ENCODE measurements at places on chromosomes 5 and 9. TPM values are rescaled to one million over a fixed set of nuclear protein-coding genes. Genes with fewer than 3 reads are reported as not detected.

The EGFLAM gene
- total RNA-seq: 2.5 TPM

The FBP2 gene
- total RNA-seq: not detected

DNA sequence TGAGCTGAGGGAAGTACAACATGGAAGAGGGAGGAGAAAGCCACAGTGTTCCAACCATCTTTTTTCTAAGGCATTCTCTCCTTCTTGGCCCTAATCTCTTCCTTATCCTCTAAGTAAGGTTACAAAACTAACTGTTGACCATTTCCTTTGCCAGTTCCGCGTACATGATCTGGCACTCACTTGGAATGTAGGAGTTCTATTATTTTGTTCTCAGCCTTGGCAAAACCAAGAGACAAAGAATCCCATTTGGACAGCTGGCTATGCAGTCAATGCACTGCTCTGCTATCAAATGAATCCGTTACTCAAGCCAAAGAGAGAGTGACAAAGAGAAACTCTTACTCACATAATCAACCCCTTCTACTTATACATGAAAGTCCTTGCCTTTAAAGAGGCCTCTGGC lies 410.3 kb downstream of the DTWD2 start:
- no peaks in the 10 kb centered on the region for H3K27me3 ChIP-seq
- DNase-seq: no peak
- no peaks in the 10 kb centered on the region for H3K4me1 ChIP-seq

GRCh38 chr5:147930769-147931168 lies 24.4 kb upstream of the C5orf46 start:
- no peak overlapping the region for H3K27ac ChIP-seq
- no peaks in the 10 kb centered on the region for H3K36me3 ChIP-seq
- no peaks in the 10 kb centered on the region for H3K27me3 ChIP-seq

DNA sequence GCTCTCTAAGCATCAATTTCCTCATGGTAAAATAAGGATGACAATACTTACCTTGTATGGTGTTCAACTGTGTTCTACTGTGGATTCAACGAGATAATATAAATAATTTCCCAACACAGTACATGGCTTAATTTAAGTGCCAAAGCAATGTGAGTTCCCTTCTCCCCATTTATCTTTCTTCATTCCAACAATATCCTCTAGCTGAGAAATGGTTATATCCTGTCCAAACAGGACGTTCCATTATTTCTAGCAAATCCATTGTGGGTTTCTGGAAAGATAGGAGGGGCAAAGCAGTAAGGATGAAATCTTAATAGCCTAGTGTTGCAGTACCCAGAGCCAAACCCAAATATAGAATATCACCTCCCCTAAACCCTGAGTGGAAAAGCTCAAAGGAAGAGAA lies 22.0 kb downstream of the ABCA1 start:
- H3K27ac ChIP-seq: peak overlapping the region; percentile 81
- H3K36me3 ChIP-seq: peaks cover 5% of the 10 kb centered on the region
- H3K4me3 ChIP-seq: no peak overlapping the region
- no peak for DNase-seq

DNA sequence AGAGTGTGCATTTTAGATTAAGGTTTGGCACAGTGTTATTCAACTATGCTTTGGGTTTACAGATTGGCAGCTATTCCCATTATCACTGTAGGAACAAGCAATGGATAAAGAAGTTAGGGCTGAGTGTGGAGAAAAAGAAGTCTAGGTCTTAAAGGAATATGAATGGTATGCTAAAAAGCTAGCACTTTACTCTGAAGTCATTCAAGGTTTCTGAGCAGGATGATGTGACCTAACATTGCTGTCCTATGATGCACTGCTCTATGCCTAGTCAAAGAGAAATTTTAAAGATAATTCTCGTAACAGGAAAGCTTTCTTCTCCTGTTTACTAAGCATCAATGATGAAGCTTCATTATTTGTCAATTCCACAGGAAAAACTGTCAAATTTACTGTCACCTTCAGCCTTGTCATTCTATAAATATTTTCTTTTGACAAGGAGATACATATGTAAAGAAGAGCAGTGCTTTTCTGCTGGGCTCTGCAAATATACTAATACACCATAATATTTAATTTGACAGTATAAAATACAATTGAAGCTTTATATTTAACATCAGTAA lies 476.1 kb upstream of the PTPRD start:
- no peaks in the 10 kb centered on the region for H3K4me1 ChIP-seq
- no peak for DNase-seq
- H3K36me3 ChIP-seq: no peaks in the 10 kb centered on the region
- H3K27me3 ChIP-seq: no peaks in the 10 kb centered on the region
- no peak overlapping the region for H3K4me3 ChIP-seq

The BTF3 gene
- 722 TPM for total RNA-seq

GRCh38 chr5:136853971-136854370 lies 488.6 kb upstream of the TRPC7 start:
- no peak for DNase-seq
- no peak overlapping the region for H3K4me3 ChIP-seq
- H3K27ac ChIP-seq: no peak overlapping the region
- no peaks in the 10 kb centered on the region for H3K36me3 ChIP-seq
- H3K27me3 ChIP-seq: no peaks in the 10 kb centered on the region
- H3K4me1 ChIP-seq: no peaks in the 10 kb centered on the region

The NRG2 gene
- 11.9 TPM for total RNA-seq

DNA sequence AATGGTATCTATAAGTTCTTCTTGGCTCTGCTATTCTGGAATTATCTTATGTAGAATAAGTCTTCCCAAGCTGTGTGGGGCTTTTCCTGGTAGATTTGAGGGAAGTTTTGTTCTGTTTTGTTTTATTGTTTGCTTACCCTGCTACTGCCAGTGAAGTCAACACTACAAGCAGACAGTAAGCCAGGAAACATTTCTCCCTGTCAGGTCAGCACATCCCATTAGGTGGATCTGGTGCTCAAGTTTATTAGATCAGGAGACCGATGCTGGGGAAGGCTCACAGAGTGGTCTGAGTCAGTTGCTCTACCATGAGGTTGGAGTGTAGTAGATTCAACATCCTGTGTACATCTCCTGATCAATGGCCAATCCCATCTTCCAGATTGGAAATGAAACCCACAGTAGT lies 79.1 kb downstream of the ADRB2 start:
- peaks cover 11% of the 10 kb centered on the region for H3K4me1 ChIP-seq
- H3K36me3 ChIP-seq: no peaks in the 10 kb centered on the region
- DNase-seq: no peak
- H3K4me3 ChIP-seq: no peak overlapping the region
- H3K27me3 ChIP-seq: no peaks in the 10 kb centered on the region

DNA sequence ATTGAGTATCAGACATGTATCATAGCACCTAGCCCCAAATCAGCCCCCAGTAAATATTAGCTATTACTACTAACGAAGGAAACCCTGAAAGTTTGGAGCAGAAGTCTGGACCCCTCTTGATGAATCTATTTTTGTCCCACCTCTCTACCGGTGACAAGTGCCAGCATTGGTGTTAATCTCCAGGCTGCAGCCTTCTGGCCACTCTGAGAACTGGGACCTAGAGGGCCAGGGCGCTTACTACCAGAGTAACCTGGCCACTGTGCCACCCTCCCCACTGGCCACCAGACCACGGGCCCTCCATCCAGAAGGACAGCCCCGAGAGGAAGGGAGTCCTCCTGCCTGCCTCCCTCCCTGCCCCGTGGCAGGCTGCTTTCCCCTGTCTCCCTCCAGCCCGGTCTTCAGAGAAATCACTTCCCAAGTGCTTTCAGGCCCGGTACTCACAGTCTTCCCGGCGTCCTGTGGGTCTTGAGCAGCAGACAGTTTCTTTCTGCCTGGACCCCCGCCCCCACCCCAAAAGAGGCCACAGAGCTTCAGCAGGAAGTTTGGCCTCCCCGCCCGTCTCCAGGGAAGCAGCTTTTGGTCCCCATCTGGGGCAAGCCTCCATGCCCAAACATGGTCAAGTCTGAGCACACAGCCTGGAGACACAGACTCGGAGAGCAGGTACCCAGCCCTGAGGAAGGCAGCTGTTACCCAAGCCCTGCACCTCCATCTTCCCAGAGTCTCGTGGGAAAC lies at the start of gene KCNMB1:
Gene KCNMB1 (minus strand): TSS at position 550 of the 732 bp plus-strand sequence. CDS start 3,920 bp downstream, outside the sequence.
- H3K27me3 ChIP-seq: no peaks in the 10 kb centered on the region
- peak within 1 kb of the TSS; percentile 64 for H3K4me3 ChIP-seq
- H3K27ac ChIP-seq: peak within 1 kb of the TSS; percentile 95
- peaks cover 49% of the 10 kb centered on the region for H3K4me1 ChIP-seq
- DNase-seq: peak; percentile 90

GRCh38 chr5:148924817-148925216 lies 98.4 kb downstream of the ADRB2 start:
- no peak for DNase-seq
- no peak overlapping the region for H3K27ac ChIP-seq
- H3K4me1 ChIP-seq: no peaks in the 10 kb centered on the region
- H3K36me3 ChIP-seq: no peaks in the 10 kb centered on the region
- H3K27me3 ChIP-seq: no peaks in the 10 kb centered on the region
- no peak overlapping the region for H3K4me3 ChIP-seq

The ADAMTS13 gene
- total RNA-seq: 1.9 TPM

The C5orf58 gene
- total RNA-seq: not detected

DNA sequence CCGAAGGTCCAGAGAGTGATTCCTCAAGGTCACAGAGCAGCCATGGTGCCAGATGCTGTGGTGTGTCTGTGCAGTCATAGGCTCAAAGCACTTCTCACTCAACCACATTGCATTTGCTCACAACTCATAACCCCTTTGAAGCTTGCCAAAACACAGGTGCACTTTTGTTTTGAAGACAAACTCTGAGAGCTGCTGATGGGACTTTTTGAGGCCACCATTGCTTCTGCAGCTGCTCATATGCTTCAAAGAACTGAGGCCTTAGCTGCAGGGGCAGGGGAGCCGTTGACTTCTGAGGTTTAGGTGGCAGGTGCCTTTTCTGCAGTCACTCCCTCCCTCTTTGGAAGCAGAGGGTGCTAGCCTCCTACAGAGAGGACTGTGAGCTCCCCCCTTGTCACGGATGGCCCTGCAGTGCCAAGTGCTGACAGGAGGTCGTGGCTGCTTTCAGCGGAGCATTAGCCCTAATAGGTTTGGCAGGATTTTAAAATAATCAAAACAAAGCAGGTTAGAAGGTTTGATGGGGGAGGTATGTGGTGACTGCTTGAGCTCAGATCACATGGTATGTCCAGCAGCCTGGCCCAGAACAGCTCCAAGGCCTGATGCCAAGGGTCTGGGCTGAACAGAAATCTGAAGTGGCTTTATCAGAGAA lies 232.1 kb downstream of the MAN2A1 start:
- no peak for DNase-seq
- no peak overlapping the region for H3K4me3 ChIP-seq
- no peaks in the 10 kb centered on the region for H3K27me3 ChIP-seq

- no peak overlapping the region for H3K4me3 ChIP-seq
- no peak overlapping the region for H3K27ac ChIP-seq
- H3K27me3 ChIP-seq: no peaks in the 10 kb centered on the region
- no peak for DNase-seq
- H3K36me3 ChIP-seq: no peaks in the 10 kb centered on the region
- no peaks in the 10 kb centered on the region for H3K4me1 ChIP-seq
Measured at GRCh38 chr5:42799668-42800114, 12.0 kb downstream of the SELENOP start.

The CDKN2B gene
- 4.9 TPM for total RNA-seq

GRCh38 chr5:68538814-68539420 lies 323.4 kb downstream of the PIK3R1 start:
- peaks cover 14% of the 10 kb centered on the region for H3K4me1 ChIP-seq
- H3K36me3 ChIP-seq: no peaks in the 10 kb centered on the region
- no peak for DNase-seq
- no peak overlapping the region for H3K27ac ChIP-seq

DNA sequence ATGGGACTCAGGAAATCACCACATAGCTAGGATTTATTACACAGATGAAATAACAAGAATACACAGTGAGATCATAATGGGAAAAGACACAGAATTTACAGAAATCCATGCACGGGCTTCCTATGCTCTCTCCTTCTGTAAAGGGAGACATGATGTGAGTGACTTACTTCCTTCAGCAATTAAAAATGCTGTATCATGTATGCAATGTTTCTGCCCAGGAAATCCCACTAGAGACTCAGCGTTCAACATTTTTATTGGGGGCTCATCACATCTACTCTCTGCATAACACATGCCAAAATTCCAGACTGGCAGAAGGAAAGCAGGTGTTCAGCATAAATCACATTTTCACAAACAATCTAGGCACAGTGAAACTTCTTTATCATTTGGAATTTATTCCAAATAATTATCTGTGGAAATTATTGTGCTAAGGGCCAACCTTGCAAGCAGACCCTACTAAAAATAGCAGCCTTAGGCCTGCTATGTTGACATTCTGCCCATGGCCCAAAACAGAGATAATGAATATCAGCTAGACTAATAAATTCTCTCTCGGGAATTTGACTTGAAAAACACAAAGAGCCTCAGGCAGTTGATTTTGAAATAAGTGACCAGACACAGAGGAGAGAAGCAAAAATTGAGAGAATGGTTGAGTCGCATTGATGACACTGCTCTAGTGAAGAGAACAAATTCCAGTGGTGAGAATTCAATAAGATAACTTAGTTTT lies 31.4 kb upstream of the SELENOP start:
- no peak overlapping the region for H3K4me3 ChIP-seq
- DNase-seq: no peak
- H3K27me3 ChIP-seq: no peaks in the 10 kb centered on the region
- no peaks in the 10 kb centered on the region for H3K36me3 ChIP-seq
- peak overlapping the region; percentile 10 for H3K27ac ChIP-seq

- no peak for DNase-seq
- no peak overlapping the region for H3K27ac ChIP-seq
- H3K36me3 ChIP-seq: no peaks in the 10 kb centered on the region
- no peak overlapping the region for H3K4me3 ChIP-seq
Measured at GRCh38 chr5:149310947-149311658, 34.2 kb upstream of the GRPEL2 start.

GRCh38 chr5:80231243-80231642 lies 24.6 kb downstream of the SERINC5 start:
- DNase-seq: no peak
- no peaks in the 10 kb centered on the region for H3K36me3 ChIP-seq
- no peaks in the 10 kb centered on the region for H3K4me1 ChIP-seq

DNA sequence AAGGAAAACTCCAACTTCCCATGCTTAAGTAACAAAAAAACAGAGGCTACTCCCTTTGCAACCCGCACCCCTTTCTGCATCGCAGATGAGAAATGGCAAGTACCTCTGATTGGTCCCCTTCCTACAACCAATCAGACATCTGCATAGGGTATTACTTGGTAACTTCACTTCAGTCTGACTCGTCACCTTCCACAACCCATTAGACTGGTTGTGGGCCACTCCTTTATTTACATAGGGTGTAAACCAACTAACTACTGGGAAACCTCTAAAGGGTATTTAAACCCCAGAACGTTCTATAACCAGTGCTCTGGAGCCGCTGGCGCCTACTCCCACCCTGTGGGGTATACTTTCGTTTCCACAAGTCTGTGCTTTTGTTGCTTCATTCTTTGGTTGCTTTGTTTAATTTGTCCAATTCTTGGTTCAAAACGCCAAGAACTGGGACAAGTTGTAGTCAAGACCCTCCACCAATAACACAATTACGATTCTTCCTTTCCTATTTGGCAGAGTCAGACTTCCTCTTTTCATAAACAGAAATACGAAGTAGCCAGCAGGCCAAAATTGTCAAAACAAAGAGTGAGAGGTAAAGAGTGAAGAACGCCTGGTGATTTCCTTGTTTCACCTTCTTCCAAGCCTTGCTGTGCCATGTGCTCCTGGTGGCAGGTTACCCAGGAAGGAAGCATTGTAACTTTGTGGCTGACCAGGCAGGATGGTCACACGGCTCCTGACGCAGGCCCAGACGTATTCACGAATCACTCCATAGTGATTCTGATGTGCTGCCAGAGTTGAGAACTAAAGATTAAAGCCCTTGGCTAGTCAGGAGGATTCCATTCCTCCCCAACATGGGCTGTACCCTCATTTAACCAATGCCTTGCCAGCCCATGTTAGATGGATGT lies 477.4 kb downstream of the ARHGEF28 start:
- H3K4me1 ChIP-seq: no peaks in the 10 kb centered on the region
- H3K4me3 ChIP-seq: no peak overlapping the region
- no peaks in the 10 kb centered on the region for H3K27me3 ChIP-seq
- no peaks in the 10 kb centered on the region for H3K36me3 ChIP-seq
- DNase-seq: no peak
